ENCODE measurements at places on chromosomes 3 and 15. TPM values are rescaled to one million over a fixed set of nuclear protein-coding genes. Genes with fewer than 3 reads are reported as not detected.

The AADACL2 gene
- polyA plus RNA-seq = not detected

The SPINK8 gene
- 0.43 TPM for polyA plus RNA-seq

GRCh38 chr15:95410757-95411156 lies 919.7 kb upstream of the NR2F2 start:
- DNase-seq = no peak

The FBN1 gene
- polyA plus RNA-seq = 98.2 TPM

The HCN4 gene
- 1.2 TPM for polyA plus RNA-seq

The DNAJA4 gene
- 37.6 TPM for polyA plus RNA-seq

- DNase-seq = no peak
These were observed 66.1 kb downstream of the GLB1 start for GRCh38 chr3:33030802-33031201.

DNA sequence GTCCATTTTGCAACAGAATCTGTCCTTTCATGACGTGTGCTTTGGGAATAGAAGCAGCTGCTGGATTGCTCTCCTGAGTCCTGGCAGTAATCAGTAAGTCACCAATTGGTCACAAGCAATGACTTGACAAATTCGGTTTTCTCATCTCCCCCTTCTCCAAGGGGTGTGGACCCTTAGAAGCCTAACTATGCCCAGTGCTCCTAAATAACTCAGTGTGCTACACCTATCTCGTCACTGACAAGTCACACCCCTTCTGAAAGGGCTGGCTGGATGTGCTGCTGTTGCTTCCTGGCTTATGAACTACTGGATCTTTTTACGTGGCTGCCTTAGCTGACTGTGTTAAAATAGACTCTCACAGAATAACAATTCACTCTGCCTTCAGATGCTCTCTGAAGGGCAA lies 1351.5 kb downstream of the ZPLD1 start:
- no peak for DNase-seq

The SNRPA1 gene
- 77.9 TPM for polyA plus RNA-seq

The NPRL2 gene
- polyA plus RNA-seq = 34.8 TPM

DNA sequence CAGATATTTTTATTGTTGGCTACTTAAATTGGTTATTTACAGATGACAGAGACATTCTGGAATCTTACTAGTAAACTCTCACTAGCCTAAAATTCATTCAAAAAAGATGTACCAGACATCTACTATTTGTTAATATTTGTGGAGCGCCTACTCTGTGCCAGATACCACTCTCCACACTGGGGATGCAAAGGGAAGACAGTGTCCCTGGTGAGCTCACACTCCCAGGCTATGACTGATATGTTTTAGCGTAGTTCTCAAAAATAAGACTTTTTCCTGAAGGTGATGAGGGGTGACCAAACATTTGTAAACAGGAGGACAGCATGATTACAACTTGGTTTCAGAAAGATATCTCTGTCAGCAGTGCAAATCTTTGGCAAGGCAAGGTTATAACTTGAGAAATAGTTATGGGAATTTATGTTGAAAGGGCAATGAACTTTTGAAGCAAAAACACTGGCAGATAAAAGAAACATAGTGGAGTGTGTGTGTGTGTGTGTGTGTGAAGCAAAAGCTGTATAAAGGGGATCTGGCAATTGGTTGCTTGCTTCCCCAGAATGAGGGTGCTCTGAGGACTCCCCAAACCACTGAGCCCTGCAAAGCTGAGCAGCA lies 51.2 kb downstream of the HACD2 start:
- DNase-seq = no peak

The GRK7 gene
- polyA plus RNA-seq = 0.18 TPM

GRCh38 chr3:78516937-78517336 lies 1250.9 kb downstream of the ROBO1 start:
- no peak for DNase-seq

- DNase-seq = no peak
These were observed 49.8 kb upstream of the PRR23E start for GRCh38 chr3:127143172-127143571.

- no peak for DNase-seq
These were observed 15.5 kb downstream of the ZIC4 start for GRCh38 chr3:147390589-147391569.

DNA sequence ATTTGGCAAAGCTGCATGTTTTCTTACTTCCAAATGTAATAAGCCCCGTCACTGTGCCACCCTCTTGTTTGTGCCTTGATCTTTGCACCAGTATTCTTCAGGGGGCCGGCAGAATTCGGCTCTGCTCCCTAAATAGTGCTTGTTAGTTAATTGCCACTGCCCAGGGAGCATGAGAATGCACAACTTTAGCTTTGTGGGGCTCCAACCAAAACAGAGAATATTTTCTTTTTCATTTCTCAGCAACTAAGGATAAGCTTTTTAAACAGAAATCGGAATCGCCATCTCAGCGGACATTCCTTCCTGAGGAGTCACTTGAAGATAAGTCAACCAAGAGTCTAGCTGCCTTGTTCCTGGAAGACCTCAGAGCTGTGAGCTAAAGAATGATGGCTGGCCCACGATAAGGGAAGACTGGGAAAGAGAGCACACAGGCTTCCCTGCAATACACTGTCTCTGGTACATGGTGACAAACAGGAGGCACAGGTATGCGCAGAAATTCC lies 106.0 kb downstream of the LRIG1 start:
- DNase-seq = no peak

GRCh38 chr15:81113861-81114291 lies 20.2 kb upstream of the CFAP161 start:
- no peak for DNase-seq

DNA sequence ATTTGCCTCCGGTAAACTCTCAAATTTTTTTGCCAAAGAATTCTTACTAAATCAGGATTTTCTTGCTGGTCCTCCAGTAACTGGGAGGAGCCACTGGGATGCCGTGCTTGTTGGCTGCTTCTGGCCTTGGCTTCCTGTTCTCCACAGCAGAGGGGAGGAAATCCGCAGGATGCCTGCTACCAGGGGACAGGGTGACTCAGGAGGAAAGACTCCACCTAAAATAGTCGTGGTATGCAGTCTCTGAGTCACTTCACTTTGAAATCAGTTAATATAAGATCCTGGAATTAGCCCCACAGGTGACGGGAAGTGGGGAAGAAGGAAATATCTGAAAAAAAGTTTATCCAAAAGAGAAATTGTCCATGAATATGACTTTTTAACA lies 6.5 kb upstream of the TM4SF18 start:
- DNase-seq = no peak

The GATM gene
- polyA plus RNA-seq = 242 TPM

DNA sequence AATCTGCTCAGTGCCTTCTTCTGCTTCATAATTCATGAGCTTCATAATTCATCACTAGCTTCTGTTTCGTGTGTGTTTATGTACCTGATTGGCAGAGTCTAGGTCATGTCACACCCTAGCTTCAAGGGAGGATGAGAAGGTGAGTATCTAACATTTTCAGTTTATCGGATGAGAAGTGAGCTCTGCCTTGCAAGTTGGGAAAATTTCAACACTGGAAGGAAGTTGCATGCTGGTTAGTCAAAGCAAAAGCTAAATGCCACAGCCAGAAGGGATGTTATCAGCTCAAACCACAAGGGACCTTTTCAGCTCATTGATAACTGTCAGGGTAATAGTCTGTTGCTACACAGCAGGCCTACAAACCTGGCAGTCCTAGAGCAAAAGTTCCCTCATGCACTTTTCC lies 7.3 kb upstream of the TNFSF10 start:
- DNase-seq = no peak

The PLAAT1 gene
- polyA plus RNA-seq = 3.6 TPM

The ITGB5 gene
- polyA plus RNA-seq = 85.0 TPM

The TLR9 gene
- polyA plus RNA-seq = 0.18 TPM

- DNase-seq = no peak
These were observed 51.7 kb downstream of the UBP1 start for GRCh38 chr3:33388374-33389100.

GRCh38 chr3:180594631-180595558 lies 7.1 kb upstream of the TTC14 start:
- peak; percentile 17 for DNase-seq

DNA sequence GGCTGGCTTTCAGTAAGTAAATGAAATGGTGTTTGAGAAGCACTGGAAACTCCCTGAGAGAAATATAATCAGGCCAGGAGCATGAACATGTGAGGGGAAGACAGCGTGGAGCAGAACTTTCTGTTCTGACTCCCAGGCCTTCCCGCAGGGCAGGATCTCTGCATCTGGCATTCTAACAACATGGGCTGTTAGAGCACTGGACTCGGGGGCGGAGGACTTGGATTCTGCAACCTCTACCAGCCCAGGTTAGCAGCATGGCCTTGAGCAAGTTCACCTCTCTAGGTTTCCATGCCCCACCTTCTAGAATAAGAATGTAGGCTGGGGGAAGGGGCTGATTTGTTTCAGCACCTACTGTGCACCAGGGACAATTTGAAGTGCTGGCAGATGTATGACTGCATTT lies 12.5 kb upstream of the BFSP2 start:
- no peak for DNase-seq

The PLSCR2 gene
- 1.0 TPM for polyA plus RNA-seq

- DNase-seq = no peak
These were observed 62.8 kb downstream of the ISG20 start for GRCh38 chr15:88701561-88702095.

The CCK gene
- polyA plus RNA-seq = not detected

The CHRNA7 gene
- 37.3 TPM for polyA plus RNA-seq

The P2RY13 gene
- polyA plus RNA-seq = 0.81 TPM

DNA sequence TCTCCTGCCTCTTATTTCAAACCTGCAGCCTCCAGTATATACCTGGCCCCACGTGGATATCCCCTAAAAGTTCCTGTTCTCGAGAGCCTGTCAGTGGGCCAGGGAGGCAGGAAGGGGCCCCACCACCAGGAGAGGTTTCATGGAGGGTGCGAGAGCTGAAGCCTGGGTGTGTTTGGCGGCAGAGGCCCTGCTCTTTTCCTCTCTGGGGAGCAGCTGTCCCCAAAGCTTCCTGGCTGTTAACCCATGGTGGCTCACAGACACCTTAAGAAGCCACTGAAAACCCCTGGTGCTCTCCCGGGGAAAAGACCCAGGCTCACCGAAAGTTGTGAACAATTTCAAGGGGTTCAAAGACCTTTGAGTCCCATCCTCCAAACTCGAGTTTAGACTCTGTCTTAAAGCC lies 1.1 kb downstream of the PRRT3 start:
- no peak for DNase-seq

The UBA3 gene
- polyA plus RNA-seq = 87.6 TPM

DNA sequence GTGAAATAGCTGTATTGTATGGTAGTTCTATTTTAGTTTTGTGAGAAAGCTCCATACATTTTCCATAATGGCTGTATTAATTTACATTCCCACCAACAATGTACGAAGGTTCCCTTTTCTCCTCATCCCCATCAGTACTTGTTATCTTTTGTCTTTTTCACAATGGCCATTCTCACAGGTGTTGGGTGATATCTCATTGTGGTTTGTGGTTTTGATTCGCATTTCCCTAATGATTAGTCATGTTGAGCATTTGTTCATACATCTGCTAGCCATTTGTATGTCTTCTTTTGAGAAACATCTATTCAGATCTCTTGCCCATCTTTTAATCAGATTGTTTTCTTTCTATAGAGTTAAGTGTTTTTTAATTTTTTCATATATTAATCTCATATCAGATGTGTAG lies 931.9 kb downstream of the IGSF11 start:
- DNase-seq = no peak

GRCh38 chr3:112897791-112898190 lies 51.1 kb upstream of the CD200R1L start:
- no peak for DNase-seq

- DNase-seq = no peak
These were observed 142.8 kb upstream of the IQSEC1 start for GRCh38 chr3:13215940-13216546.

- no peak for DNase-seq
These were observed 5.2 kb downstream of the CDHR4 start for GRCh38 chr3:49794431-49794830.

DNA sequence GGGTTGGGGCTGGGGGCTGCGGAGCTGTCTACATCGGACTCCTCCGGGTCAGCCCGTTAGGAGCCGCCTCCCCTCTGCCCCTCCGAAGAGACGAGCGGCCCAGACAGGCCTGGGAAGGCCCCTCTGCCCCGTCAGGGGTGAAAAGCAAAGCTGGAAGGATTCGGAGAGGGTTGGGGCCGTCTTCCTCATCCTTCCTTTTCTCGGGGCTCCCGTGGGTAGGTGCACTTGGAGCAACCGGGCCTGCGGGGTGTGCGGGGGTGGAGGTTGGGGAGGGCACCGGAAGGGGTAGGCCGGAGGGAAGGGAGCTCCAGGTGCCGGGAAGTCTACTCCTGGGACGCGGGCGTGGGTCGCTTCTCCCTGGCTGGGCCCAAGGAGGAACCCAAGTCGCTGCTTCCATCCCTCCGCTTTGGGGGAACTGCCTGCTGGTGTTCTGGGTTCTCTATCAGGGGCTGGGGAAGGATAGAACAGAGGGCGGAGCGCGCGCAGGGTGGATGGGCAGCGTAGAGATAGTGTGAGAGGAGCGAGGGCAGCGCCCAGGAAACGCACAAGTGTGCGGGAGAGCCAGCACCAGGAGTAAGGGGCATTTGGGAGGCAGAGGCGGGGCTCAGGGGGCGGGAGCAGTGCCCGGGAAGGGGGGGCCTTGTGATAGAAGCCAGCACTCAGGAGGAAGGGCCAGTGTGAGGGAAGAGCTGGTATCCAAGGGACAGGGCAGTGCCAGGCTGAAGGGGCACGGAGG lies 590 bp downstream of the POLR2H start:
- no peak for DNase-seq

DNA sequence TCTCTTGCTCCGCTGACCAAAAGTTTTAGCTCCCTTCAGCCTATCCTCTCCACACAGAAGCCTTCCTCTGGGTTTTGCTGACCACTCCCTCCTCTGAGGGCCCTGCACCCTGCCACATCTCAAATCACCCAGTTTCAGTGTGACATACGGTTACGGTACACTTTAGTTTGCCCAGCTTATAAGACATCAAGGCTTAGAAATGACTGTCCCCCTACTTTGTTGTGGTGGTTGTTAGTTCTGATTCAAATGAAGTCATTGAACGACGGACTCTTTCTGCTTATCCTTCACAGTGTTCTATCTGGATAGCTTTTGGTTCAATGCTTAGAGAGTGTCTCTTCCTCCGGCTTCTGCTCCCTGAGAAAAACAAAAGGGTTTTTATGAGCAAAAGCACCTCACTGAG lies 68.0 kb upstream of the NDUFB4 start:
- no peak for DNase-seq

The CYB561D2 gene
- 14.1 TPM for polyA plus RNA-seq

GRCh38 chr3:38130631-38131065 lies 6.3 kb downstream of the ACAA1 start:
- DNase-seq = no peak

All from left kidney (tissue), 8 donors.